ENCODE measurements at places on chromosomes 12 and 14. TPM values are rescaled to one million over a fixed set of nuclear protein-coding genes. Genes with fewer than 3 reads are reported as not detected.

SIX4 gene
- total RNA-seq, result 1.5 TPM

TAS2R14 gene
- total RNA-seq, result 0.58 TPM

DNA sequence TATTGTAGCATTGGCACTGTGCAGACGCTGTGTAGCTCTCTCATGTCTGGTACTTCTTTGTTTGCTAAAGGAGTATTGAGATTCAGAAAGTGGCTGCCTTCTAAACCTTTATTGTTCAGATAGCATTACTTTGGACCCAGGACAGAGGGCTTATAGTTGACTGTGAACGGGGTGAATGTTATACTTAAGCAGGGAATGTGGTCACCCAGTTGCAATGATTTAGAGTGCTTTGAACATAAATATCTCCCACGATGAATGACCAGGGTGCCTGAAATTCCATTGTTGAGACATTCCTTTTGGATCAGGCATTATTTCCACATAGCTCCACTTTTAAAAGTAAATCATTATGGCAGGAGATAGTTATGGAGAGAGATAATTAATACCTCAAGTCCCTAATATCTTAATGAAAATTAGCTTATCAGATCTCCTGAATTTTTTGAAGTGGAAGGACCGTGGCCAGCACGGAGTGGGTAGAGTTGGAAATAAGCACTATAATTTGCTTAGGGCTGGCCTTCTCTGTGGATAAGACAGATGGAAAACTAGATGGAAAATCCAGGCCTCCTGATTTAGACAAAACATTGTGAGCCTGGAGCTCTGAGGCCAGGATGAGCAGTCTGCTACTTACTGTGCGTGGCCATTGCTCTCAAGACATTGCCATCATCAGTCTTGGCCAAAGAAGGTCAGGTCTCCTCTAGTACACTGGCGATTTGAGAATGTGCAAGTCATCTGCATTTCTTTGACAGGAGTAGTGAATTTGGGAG, 114.5 kb downstream of the ETV6 start:
- no peak for DNase-seq

- no peak for DNase-seq
Observed at GRCh38 chr12:124000111-124000510, 27.1 kb downstream of the ZNF664 start.
